ENCODE measurements at places on chromosomes 2 and 18.

- DNase-seq, result no peak
Measured at GRCh38 chr2:45330108-45330507, 281.0 kb downstream of the SRBD1 start.

GRCh38 chr2:104849101-104849500 lies 4.8 kb upstream of the POU3F3 start:
- DNase-seq, result no peak

DNA sequence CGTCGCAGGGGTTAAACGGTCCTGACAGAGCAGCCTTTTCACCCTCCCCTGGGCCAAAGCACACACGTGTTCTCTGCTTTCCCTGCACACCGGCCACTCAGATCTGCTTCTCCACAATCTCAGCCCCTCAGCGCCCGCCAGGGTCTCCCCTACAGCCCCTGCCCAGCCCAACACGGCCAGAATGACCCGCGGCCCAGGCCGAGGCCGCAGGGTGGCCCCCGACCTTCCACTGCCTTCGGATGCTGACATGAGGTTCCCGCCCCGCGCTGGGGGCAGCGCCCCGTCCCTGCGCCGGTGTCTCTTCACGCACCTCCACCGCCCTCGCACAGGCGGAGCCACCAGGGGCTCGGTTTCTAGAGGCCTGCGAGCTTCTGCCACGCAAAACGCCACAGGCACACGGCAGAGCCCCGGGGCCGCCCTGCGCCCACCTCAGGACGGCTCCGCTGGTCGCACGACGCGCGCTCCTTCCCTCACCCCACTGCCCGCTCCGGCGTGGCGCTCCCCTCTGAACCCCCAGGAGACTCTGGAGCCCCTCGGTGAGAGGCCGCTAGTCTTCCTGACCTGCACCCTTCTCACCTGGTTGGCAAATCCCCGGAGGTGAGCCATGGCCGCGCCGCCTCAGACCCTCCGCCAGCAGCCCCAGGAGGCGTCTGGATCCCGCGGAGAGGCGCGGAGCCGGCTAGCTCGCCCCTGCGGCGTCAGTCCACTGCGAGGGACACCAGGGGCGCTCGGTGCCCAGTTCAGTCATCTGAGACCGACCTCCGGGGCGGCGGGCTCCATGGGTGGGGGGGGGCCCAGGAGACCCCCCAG lies 749 bp downstream of the STK25 start:
- no peak for DNase-seq

DNA sequence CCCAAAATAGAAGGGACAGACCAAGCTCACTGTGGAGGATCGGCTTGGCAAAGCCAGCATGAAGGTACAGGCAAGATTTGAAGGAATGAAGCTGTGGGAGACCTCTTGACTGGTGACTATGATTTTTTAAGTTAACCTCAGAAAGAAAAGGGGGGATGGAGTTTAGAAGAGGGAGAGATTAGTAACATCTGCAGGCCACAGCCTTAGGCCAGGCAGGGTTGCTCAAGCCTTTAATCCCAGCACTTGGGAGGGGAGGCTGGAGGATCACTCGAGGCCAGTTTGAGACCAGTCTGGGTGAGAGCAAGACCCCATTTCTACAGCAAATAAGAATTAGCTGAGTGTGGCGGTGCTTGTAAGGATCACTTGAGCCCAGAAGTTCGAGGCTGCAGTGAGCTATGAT lies 46.6 kb downstream of the ZNF532 start:
- DNase-seq, result no peak

- DNase-seq, result no peak
Measured at GRCh38 chr2:82591718-82592117, 1867.4 kb downstream of the SUCLG1 start.

DNA sequence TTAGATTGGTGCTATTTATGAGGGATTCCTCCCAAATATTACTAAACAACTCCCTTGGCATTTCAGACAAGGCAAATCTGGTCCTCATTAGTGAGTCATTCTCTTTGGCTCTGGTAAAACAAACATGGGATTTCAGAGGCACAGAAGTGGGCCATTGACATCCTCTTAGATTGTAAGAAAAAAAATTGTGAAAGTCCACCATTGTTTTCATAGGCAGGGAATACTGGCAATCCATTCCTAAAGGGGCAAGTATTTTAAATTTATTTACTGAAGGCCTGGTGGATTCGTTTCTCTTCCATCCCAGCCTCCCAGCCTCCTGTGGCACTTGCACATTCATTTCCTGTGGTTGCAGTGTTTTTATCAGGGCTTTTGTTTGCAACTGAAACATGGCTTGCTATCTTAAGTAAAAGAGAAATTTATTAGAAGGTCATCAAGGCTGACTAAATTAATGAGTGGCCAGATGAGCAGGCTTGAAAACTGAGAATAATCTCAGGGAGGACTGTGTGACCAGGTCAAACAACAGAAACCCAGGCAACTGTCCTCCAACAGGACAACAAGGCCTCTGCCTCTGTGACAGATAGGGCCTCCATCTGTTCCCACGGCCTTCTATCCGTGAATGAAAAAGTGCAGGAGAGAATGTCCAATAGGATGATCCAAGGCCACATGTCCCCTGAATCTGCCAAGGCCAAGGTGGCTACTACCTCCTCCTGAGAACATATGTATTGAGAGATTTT lies 23.1 kb upstream of the TNFAIP6 start:
- DNase-seq, result peak; percentile 78

- no peak for DNase-seq
Measured at GRCh38 chr2:65920659-65921058, 488.3 kb upstream of the SPRED2 start.

- DNase-seq, result no peak
Measured at GRCh38 chr2:216339456-216340279, 32.6 kb downstream of the MARCHF4 start.

- no peak for DNase-seq
Measured at GRCh38 chr2:41940745-41941063, 107.1 kb upstream of the PKDCC start.

DNA sequence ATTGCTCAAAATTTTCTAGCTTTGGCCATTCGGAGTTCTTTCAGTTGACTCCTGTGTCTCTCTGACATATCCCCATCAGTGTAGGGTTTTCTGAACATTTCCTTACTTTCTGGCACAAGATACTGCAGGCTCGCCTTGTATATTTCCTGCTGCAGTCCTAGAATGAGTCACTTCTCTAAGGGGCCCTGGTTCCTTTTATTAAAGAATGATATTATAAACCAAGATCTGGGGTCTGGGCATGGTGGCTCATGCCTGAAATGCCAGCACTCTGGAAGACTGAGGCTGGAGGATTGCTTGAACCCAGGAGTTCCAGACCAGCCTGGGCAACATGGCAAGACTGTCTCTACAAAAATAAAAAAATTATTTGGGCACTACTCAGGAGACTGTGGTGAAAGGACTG lies 3.0 kb upstream of the RPL37A start:
- no peak for DNase-seq

GRCh38 chr2:23456396-23456795 lies 71.4 kb downstream of the KLHL29 start:
- DNase-seq, result no peak

DNA sequence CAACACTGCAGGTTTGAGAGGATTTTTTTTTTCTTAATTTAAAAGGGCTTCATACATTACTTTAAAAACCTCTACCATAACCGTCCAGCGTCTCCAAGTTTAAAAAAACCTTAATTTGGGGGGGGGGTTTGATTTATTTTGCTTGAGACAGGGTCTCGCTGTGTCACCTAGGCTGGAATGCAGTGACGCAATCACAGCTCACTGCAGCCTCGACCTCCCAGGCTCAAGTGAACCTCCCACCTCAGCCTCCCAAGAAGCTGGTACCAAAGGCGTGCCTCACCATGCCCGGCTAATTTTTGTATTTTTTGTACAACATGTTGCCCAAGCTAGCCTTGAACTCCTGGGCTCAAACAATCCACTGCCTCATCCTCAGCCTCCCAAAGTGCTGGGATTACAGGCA lies 36.9 kb downstream of the ADAM17 start:
- no peak for DNase-seq

- no peak for DNase-seq
Measured at GRCh38 chr2:190911813-190912212, 31.2 kb downstream of the GLS start.

DNA sequence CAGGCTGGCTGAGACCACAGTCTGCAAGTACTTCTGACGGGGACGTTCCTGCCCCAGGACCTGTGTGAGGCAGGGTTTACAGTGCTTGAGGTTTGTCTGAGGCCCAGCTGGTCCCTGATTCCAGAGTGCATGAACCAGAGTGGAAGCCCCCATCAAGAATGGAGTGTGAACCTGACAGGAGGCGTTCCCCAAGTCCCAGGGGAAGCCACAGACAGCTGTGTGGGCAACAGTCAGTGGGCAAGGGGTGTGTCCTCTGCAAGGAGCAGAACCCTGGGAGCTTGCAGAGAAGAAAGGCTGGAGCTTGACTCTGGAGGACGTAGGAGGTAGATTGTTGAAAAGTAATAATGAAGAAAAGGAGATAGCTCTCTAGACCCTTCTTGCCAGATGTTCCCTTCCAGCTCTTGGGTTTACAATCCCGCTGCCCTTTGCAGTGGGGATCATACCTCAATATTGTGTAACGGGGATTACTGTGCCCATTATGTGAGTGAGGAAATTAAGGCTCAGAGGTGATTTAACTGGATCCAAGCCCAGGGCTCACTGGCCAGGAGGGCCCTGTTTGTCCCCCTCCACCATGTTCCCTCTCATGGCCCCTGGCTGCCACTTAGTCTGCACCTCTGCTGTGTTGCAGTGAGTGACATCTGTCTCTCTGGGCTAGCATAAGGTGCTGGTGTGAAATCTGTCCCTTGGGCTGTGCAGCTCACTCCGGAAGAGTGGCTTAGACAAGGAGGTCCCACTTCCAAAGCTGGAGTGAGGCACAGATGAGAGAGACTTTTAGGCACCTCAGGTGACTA lies 6.2 kb downstream of the DBI start:
- no peak for DNase-seq

DNA sequence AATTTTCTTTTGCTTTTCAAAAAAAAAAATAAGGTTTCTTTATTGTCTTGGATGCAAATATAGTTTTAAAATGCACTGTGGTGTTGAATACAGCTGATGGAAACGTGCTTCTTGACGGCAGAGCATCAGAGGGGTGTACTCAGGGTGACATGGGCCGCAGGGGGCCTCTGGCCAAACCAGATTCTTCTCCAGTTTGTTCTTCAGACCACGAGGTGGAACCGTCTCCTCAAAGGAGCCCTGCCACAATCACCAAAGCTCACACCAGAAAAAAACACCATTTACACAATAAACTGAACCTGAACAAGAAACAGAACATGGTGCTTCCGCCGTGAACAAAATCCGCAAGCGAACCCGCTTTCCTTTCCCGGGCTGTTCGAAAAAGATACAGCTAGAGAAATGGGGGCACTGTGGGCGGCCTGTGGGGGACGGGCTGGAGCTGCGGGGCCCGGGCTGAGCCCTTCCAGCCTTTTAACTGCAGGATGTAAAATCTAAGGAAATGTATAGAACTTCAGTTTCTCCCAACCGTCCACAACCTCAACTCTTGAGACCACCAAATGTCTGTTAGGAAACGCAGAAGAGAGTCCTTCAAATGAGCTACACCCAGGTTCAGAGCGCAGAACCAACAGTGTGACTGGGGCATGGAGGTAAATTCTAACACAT lies 34.5 kb downstream of the PSMG2 start:
- no peak for DNase-seq

GRCh38 chr2:171523088-171524017 lies 1.1 kb downstream of the CYBRD1 start:
- peak; percentile 38 for DNase-seq

GRCh38 chr2:105961599-105962146 lies 217.0 kb downstream of the NCK2 start:
- DNase-seq, result no peak

DNA sequence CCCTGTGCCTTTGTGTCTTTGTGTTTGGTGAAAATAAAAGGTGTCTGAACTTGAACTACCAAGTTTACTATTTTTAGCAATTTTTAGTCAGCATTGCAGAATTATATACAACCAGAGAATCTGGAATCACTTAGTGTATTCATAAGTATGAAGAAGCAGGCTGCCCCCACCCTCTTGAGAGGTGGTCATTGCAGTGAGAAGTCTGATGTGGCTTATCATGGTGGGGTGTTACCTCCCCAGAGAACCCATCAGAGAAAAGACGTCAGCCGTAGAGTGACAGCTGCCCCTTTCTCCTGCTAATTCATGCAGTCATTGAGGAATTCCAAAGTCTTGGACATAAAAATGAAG lies 66.0 kb downstream of the BOLA3 start:
- DNase-seq, result no peak

Measured in brain pericyte (primary cell).